SIG-M5 (cell line): ENCODE measurements at places on chromosomes 13 and 19.

- no peak for DNase-seq
Observed at GRCh38 chr13:21542563-21542962, 61.4 kb downstream of the MICU2 start.

- DNase-seq, result peak; percentile 31
Observed at GRCh38 chr19:39031368-39032062, 834 bp downstream of the FBXO27 start.

DNA sequence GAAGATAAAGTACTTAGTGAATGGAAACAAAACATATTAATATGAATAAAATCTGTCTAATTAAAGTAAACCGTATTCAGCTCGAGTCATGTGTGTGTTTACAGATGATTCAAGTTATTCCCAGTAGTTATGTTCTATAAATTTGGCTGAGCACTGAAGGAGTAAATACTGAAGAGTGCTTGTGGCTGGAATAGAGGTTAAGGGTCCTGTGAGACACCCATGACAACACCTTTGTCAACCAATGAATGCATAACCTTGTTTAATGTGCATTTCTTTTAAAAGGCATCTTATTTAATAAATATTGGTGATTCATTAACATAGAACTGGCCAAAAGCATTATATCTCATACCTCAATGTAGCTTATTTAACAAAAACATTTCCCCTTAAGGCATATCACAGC, 577.8 kb upstream of the SLITRK5 start:
- DNase-seq, result no peak

GRCh38 chr13:44822291-44822690, 167.0 kb downstream of the NUFIP1 start:
- no peak for DNase-seq

DNA sequence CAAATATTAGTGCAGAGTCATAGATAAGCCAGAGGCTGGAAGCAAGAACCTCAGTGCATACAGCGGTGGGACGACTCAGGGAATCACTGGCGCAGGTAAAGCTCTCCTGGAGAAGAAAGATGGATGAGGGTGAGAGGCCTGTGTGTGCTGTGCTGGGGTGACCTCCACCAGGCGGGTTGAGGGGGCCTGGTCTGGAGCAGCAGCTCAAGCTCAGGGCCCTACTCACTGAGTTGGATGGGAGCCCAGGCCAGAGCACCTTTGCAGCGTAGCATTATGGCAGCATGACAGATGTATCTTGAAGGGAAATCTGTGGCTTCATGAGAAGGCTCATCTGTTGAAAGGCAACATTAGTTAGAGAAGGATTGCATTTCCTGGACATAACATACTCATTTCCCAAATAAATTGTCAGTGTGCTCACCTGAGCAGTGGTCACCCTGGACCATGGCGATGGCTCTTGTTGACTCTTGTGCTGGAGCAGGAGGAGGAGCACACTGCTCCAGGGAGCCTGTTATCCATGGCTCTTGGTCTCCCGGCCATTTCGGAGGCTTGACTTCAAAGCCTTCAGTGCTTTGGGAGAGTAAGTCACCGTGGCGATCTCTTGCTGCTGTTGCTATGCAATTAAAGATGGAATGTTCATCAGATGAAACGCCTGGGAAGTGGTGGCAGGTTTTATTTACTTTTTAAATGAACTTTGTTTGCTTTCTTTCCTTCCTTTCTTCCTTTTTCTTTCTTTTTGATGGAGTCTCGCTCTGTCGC, 25.0 kb downstream of the HNRNPM start:
- no peak for DNase-seq

DNA sequence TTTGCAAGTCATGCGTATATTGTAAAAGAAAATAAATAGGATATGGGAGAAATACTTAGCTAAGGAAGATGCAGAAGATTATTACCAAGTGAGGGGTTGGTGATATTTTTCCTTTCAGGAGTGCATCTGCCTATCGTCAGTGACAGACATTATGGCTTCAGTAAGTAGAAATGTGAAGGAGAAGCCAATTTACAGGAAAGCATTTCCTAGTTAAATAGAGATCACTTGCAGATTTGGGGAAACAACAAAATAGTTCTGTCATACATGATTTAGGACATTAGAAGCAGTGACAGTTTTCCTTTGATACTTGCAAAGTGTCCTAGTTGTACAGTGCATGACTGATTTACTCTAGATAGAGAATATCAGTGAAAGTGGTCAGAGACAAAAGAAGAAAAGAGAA, 747.8 kb upstream of the KLHL1 start:
- no peak for DNase-seq

DNA sequence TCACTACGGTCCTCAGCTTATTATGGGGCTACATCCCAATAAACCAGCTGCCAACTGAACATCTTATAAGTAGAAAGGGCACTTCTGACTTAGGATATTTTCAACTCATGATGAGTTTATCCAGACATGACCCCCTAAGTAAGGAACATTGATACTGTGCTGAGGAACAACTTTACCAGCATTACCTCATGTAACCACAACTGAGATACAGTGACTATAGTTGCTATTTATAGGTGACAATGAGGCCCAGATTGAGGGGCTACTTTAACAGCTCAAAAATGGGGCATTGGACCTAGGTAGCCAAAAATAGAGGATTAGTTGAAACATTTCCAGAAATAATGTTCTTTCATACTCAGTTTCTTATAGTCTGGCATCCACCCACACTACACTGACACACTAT, 26.8 kb downstream of the SKA3 start:
- no peak for DNase-seq

DNA sequence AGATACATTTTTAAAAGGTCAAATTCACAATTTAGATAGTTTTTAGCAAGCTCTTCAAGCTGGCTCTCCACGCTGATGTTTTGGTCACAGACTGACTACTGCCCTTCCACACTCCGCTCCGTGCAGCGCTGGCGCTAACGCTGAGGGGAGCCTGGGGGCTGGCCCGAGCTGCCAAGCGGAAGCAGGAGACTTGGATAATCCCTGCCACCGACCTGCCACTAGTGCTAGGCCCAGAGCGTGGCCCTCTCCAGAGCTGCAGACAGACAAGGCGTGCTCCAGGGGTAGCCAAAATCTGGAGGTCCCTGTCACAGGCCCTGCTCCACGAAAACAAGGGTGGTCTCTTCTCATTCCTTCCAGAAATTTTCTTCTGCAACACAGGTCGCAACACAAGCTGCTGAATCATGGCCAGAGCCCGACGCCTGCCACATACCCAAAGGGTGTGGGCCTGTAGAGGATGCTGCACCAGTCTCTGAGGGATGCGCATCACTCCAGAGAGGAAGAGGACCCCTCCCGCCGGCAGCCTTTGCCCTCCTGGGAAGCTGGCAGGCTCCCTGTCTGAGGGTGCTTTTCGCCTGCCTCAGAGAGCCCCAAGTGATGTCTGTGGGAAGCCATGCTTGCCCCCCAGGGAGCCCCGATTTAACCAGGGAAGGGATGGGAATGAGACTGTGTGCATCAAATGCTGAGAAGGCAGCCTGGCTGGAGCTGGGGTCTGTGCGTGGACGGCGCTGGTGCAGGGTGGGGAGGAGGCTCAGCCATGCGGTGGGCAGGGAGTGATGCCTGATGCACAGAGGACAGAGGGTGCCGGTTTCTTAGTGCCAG, 21.6 kb downstream of the CAPS start:
- no peak for DNase-seq

DNA sequence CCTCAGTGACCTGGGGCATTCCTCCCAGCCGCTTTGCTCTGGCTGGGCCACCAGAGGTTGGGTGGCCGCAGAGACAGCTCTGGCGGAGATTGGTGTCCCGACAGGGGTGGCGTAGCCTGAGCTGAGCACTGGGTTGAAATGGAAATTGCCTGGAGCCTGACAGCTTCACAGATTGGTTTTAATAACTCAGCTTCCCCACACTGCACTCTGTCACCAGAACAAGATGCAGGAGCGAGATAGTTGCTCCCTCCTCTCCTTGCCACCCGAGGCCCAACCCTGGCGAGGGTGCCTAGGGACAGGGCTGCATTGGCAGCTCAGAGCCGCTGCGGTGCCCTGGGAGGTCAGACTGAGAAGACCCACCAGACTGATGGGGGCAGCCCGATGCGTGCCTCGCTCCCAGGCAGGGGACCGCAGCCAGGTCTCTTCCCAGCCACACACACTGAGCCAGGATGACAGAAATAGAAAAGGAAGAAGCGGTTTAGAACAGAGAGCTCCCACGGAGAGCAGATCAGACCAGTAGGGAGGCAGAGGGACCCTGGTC, 84.1 kb downstream of the KDM4B start:
- DNase-seq, result no peak

DNA sequence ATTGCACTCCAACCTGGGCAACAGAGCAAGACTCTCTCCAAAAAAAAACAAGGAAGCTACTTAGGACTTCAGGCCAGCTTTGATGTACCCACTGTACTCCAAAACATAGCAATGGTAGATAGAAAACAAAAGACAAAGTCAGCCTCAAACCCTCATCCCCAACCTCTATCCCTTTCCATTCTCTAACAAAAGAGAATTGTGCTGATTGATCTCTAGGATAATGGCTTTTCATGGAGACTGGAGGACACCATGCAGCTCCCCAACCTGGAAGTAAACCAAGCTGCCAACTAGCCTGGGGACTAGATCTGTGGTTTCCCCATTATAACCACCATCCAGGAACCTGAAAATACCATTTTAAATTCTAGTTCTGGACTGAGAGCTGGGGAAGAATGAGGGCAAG, 4.3 kb upstream of the ZDHHC20 start:
- no peak for DNase-seq

- DNase-seq, result no peak
Observed at GRCh38 chr19:374886-375235, 30.3 kb upstream of the MIER2 start.

GRCh38 chr19:29371251-29372090, 154.3 kb upstream of the VSTM2B start:
- no peak for DNase-seq

DNA sequence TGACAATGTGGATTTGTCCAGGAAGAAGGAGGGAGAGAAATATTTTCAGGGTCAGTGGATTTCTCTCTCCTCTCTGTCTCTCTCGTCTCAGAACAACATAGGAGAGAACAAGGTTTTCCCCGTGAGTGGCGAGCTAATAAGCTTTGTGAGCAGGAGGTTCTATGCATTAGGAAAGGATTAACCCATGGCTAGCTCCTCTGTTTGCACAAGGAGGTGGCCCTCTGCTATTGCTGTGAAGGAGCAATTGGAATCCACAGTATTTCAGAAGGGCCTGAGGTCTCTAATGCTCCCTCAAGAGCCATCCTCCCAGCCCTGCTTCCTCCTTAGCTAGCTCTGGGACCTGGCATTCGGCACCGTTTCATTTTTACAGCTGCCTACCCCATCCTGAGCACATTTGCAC, 288.9 kb upstream of the MAB21L1 start:
- no peak for DNase-seq

- no peak for DNase-seq
Observed at GRCh38 chr13:95647321-95647720, 2.8 kb upstream of the DZIP1 start.

DNA sequence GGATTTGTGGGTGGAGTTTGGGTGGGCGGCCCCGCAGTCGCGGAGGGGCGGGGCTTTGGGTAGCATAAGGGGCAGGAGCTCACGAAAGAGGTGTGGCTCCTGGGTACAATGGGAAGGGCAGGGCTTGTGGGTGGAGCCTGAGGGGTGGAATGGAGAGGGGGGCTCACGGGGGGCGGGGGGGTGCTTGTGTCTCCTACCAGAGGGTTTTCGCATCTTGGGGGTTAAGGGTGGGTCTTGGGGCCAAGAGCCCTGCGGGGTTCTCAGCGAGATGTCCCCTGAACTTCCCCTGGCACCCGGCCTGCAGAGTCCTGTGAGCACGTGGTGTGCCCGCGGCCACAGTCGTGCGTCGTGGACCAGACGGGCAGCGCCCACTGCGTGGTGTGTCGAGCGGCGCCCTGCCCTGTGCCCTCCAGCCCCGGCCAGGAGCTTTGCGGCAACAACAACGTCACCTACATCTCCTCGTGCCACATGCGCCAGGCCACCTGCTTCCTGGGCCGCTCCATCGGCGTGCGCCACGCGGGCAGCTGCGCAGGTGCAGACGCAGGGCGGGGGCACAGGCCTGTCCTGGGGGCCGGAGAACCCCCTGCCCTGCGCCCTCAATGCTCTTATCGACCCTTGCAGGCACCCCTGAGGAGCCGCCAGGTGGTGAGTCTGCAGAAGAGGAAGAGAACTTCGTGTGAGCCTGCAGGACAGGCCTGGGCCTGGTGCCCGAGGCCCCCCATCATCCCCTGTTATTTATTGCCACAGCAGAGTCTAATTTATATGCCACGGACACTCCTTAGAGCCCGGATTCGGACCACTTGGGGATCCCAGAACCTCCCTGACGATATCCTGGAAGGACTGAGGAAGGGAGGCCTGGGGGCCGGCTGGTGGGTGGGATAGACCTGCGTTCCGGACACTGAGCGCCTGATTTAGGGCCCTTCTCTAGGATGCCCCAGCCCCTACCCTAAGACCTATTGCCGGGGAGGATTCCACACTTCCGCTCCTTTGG, 5.1 kb downstream of the FSTL3 start:
- DNase-seq, result no peak

GRCh38 chr13:76879203-76879882, 6.9 kb downstream of the KCTD12 start:
- DNase-seq, result peak; percentile 99

- no peak for DNase-seq
Observed at GRCh38 chr13:28199089-28199488, 60.7 kb downstream of the PAN3 start.

GRCh38 chr13:113551081-113552000, 33.2 kb upstream of the TFDP1 start:
- no peak for DNase-seq

DNA sequence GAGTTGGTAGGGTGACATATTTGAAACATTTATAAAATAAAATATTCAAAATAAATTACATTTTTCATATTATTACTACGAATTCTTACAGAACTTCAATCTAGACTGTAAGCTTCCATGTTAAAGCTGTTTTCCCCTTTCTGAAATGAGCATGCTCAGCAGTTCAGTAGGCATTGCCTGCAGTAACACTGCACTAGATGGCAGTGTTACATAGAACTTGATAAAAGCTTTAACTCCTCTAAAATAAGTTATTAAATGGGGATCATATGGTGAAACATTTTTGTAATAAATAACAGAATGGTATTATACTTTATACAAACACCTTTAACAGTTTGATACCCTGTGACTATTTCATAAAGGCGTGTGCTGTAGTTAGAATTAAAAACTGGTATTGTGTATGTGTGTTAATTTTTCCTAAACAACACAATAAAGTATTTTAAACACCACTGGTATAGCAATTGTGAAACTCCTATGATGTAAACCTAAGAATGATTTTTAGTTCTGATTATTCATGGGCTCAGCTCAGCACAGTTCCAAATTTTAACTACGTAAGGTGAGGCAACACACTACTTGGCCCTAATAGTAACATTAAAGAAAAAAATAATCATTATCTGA, 11.6 kb upstream of the GPR18 start:
- DNase-seq, result no peak

DNA sequence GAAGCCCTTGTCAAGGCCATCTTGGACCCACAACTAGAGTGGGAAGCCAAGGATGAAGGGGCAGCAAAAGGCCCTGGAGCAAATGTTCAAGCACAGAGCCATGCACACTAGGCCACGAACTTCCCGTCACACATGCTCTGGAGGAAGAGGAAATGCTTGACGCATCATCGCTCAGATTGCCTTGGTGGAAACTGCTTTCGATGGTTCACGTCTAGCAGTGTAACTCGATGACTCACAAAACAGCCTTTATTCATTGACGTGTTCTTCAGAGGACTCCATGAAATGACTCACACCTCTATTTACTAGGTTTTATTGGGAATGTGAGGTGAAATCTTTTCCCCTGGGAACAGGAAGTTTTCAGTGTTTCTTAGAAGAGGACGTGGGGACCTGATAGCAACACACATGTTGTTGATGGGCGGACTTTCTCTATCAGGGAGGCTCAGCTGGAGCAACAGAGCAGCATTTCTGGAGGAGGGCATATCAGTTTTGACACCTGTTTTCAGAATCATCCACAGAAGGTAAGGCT, 79.8 kb upstream of the FLT1 start:
- peak; percentile 34 for DNase-seq
